NCI-H69 (cell line): ENCODE measurements at places on chromosomes 5 and 9.

- DNase-seq, result no peak
Measured at GRCh38 chr5:146993876-146994530, 115.4 kb upstream of the PPP2R2B start.

DNA sequence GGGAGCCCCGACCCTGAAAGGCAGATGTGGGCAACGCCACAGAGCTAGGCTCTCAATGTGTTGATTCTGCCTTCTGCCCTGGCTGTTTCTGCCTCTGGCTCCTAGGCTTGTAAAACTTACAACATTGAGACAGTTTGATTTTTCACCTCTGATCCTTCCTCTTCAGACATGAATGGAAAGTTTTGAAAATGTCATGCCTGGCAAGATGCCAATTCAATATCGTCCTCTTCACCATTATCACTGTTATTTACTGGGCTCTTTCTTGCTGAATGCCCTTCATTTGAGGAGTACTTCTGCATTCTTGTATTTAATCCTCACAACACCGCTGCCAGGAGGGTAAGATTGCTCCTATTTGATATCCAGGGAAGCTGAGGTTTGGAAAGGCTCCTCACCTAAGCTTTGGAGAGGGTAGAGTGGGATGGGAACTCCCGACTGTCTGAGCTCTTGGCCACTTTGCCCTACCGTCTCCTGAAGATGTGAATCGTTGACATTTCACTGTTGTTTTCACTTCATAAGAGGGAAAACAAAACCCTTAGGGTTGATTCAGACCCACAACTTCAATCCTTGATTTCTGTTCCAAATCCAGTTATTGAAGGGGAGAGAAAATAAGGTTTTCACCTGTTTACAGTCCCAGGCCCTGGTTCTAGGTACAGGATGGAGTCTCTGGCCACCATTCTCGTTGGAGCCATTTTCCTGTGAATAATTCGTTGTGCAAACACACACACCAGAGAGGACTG is 12.7 kb upstream of the FGF1 start:
- no peak for DNase-seq

- DNase-seq, result peak; percentile 56
Measured at GRCh38 chr9:33158843-33159776, 8.0 kb downstream of the B4GALT1 start.

GRCh38 chr5:171495122-171495700 is 75.8 kb downstream of the FGF18 start:
- DNase-seq, result peak; percentile 84

- peak; percentile 83 for DNase-seq
Measured at GRCh38 chr9:90441814-90442213, 200.8 kb downstream of the DIRAS2 start.
